Glomerular endothelial cell (primary cell): ENCODE measurements at places on chromosomes 6 and 20.

DNA sequence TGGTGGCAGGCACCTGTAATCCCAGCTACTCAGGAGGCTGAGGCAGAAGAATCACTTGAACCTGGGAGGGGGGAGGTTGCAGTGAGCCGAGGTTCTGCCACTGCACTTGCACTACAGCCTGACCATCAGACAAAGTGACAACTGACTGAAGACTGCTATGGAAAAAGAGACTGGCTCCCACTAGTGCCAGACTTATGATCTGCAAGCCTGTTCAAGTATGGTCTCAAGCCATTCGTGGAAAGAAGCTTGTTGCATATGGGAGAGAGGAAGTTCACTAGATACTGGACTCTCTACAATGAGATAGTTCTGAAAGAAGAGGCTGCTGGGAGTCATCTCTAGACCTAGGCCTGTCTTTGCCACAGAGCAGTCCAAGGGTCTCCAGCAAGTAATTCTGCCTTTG, 26.7 kb downstream of the MDN1 start:
- DNase-seq: no peak

DNA sequence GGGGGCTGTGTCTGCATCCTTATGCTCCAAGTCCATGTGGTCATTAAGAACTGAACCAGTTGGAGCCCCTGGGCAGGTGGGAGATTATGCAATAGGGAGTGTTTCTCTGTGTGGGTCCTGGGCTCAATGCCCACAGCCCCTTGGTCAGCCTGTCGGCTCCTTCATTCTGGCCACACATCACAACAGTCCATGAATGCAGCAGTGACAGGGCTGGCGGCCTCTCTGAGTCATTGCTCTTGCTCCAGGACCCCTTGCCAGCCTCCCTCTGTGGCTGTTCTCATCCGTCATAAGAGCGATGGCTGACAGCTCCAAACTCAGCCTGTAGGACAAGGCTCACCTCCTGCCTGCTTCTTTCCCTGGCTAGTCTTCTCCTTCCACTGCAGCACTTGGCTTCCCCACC, 609.5 kb upstream of the CDH4 start:
- DNase-seq: no peak

DNA sequence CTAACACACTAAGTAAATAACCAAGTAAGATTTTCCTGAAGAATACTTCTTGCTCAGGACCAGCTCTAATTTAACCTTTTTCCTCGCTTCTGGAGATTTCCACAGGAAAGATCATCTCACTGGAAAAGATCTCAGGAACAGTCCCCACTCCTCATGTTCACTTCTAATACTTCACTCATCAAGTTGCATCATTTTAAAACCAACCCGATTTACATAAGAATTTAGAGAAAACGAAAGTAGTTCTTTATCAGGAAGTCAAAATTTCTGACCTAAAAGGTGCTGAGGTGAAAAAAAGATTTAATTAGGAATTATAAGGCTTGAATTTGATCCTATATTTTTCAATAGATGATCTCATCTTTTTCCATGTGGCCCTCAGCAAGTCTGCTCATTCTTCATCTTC, 46.6 kb upstream of the PKHD1 start:
- DNase-seq: no peak

DNA sequence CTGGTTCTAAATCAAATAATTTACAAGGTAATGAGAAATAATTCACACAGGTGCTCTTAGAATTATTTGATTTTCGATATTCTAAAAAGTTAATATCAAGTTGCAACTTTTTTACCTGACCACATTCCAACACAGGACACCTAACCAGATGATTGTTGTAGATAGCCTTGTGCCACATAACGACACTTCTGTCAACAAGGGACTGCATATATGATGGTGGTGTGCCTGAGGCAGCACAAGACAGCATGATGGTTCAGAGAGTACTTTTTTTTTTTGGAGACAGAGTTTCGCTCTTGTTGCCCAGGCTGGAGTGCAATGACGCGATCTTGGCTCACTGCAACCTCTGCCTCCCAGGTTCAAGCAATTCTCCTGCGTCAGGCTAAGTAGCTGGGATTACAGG, 66.2 kb upstream of the TMEM30A start:
- DNase-seq: no peak

GRCh38 chr6:28351087-28351486, 1.3 kb downstream of the ZKSCAN3 start:
- DNase-seq: no peak
